CD8-positive, alpha-beta memory T cell (primary cell): ENCODE measurements at places on chromosomes 4 and X.

- DNase-seq: no peak
Measured at GRCh38 chr4:110032603-110033002, 119.9 kb downstream of the EGF start.

GRCh38 chr4:146382194-146382593 lies 139.5 kb downstream of the SLC10A7 start:
- DNase-seq: no peak

GRCh38 chr4:8191136-8191747 lies 7.8 kb upstream of the SH3TC1 start:
- DNase-seq: no peak

DNA sequence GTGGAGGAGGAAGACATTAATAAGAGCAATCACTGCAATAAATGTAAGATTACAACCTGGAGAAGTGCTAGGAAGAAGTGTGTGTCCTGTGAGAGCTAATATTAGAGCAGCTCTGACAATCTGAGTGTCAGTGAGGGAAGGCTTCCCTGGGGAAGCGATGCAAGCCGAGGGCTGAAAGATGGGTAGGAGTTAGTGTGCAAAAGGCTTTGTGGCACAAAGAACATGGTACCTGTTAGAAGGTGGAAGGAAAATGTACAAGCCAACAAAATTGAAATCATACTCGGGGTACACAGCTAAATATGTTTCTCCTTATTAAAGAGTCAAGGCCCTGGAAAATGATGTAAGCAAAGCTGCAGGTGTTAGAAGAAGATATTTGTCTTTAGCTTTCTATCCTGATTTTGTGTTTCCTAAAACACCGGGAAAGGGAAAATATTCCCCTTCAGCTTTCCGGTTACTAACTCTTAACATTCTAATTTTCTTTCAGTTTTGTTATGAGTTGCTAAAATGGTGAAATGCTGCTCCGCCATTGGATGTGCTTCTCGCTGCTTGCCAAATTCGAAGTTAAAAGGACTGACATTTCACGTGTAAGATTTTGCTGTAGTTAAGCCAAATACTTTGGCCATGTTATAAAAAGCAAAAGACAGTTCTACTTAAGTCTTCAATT lies 808 bp downstream of the THAP6 start:
- peak; percentile 28 for DNase-seq

GRCh38 chrX:134244043-134244442 lies 7.1 kb downstream of the CCDC160 start:
- no peak for DNase-seq

DNA sequence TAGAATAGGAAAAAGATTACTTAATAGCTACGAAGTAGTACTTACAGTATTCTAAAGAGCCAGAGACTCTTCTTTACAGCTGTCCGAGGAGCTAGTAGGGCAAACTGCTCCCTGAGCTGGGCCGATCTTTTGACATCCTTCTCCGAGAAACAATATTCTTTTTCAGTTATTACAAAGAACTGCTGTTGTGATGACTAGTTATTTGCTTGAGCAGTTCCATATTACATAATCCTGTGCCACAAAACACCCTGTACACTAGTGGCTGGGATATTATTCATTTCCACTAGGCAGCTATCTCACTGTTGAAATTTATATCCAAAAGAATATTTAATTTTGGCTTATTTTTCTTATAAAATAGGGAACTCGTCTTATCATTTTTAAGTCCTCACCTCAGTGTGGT lies 278.3 kb downstream of the CHIC1 start:
- DNase-seq: no peak

- DNase-seq: no peak
Measured at GRCh38 chr4:176849076-176849475, 56.4 kb upstream of the VEGFC start.

GRCh38 chrX:25011589-25012432 lies 4.0 kb downstream of the ARX start:
- no peak for DNase-seq

- no peak for DNase-seq
Measured at GRCh38 chr4:160701671-160702070, 1462.1 kb downstream of the FSTL5 start.

- no peak for DNase-seq
Measured at GRCh38 chr4:86497980-86498862, 95.9 kb upstream of the PTPN13 start.

- DNase-seq: peak; percentile 73
Measured at GRCh38 chr4:40238700-40239548, 42.1 kb downstream of the RHOH start.

DNA sequence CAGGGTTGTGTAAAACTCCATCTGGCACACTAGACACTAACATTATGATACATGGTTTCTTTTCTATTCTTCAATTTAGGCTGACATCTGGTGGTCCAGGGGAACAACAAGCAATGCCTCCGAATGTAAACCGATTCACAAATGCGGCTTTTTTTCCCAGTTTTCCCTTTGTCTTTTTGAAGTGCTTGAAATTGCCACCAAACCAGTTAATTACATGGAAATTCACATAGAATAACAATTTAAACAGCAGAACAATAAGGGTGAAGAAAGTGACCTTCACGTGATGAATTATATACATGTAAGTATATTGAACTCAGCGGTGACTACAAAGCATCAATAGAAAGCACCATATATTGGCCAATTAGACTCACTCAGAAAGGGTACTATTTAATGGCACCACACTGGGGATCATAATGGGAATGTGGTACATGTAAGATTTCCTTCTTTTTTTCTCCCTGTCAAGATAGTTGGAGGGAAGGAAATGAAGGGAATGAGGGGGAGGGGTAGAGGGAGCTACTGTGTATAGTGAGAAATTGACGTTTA lies 103.9 kb downstream of the MMRN1 start:
- no peak for DNase-seq

- no peak for DNase-seq
Measured at GRCh38 chrX:137234651-137235402, 201.0 kb upstream of the GPR101 start.

- no peak for DNase-seq
Measured at GRCh38 chrX:130705591-130705990, 197.4 kb downstream of the ENOX2 start.

DNA sequence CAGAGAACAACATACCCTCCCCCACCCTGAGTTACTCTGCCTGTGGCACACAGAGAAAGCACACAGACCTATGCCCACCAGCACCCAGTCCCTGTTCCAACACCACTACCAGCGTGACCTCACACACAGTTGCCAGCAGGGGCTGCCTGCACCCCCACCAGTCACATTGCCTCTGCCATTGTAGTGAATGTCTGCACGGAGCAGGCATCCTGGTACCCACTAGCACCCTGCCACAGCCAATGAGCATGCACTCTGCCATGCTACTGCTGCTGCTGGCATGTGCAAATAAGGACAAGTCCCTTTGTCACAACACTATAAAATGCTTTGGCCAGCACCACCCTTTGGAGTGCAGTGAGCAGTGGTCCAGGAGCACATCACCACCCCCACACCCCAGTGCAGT lies 47.1 kb downstream of the DACH2 start:
- no peak for DNase-seq

GRCh38 chr4:158313566-158313965 lies 103.3 kb downstream of the TMEM144 start:
- DNase-seq: no peak

GRCh38 chr4:25076625-25077398 lies 46.1 kb upstream of the LGI2 start:
- no peak for DNase-seq

- DNase-seq: no peak
Measured at GRCh38 chrX:32530802-32531403, 680.4 kb downstream of the DMD start.

GRCh38 chrX:31929366-31929765 lies 857.5 kb upstream of the FTHL17 start:
- no peak for DNase-seq

DNA sequence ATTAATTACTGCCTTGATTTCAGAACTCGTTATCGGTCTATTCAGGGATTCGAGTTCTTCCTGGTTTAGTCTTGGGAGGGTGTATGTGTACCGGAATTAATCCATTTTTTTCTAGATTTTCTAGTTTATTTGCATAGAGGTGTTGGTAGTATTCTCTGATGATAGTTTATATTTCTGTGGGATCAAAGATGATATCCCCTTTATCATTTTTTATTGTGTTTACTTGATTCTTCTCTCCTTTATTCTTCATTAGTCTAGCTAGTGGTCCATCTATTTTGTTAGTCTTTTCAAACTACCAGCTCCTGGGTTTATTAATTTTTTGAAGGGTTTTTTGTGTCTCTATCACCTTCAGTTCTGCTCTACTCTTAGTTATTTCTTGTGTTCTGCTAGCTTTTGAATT lies 32.1 kb downstream of the CDX4 start:
- no peak for DNase-seq

- DNase-seq: no peak
Measured at GRCh38 chr4:168475745-168476144, 4.5 kb downstream of the DDX60L start.

- DNase-seq: no peak
Measured at GRCh38 chr4:76803522-76803921, 94.4 kb downstream of the SOWAHB start.

DNA sequence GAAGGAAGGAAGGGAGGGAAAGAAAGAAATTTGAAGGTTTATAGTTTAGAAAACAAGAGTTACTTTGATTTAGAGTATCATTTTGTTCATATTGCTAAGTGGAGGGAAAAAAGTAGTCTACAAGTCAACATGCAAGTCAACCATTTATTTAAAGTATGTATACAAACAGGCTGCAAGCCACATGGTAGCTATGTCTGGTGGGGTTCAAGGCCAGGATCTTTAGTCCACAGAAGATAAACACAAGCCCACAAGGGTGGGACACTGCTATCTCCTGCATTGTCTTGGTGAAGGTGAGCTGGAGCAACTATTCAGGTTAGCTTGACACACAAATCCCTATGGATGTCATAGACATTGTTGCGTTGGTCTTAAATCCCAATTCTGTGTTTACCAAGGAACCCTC lies 71.4 kb downstream of the ABCG2 start:
- DNase-seq: no peak

GRCh38 chr4:53654300-53654758 lies 63.0 kb upstream of the LNX1 start:
- no peak for DNase-seq

DNA sequence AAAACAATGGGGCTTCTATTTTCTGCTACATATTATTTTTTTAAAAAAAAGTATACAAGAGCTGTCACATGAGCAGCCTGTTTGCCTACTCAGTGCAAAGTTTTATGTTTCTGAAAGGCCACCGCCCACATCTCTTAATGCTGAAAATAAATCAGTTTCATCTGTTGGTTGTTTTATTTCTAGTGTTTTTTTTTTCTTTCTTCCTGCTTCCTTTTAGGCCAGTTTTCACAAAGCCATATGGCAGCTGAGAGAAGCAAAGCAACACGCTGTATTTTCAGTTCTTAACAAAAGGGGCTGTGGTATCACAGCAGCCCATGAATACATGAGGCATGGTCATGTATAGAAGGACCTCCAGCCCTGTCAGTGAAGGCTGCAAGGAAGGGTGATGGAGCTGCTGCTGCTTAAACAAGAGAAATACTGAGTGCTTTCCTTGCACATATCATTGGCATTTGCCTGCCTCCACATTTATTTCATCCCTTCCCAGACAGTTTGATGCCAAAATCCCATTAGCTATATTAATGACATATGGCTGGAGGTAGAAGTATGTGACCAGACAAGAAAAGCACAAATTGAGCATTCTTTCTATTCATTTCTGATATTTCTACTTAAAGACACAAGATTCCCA lies 172.5 kb downstream of the PCDH18 start:
- DNase-seq: no peak

DNA sequence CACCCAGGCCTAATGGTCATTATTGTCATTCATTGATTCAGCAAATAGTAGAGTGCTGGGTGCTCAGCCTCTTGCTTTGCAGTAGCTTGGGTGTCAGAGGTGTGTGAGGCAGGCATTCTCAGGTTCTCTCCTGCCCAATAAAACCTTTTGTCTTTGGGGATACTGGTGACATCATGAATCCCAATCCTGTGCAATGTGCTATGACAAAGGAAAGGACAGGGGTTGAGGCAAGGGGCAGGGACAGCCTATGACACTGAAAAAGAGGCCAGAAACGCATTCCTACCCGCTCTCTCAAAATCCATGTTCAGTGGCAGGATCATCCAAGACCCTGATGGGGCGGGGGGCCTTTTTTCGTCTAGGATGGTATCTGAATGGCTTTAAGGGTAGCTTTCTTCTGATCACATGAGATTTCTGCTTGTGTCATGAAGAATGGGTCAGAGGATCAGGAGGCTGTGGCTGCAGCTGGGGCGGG lies 1.5 kb upstream of the FAM193A start:
- DNase-seq: no peak

DNA sequence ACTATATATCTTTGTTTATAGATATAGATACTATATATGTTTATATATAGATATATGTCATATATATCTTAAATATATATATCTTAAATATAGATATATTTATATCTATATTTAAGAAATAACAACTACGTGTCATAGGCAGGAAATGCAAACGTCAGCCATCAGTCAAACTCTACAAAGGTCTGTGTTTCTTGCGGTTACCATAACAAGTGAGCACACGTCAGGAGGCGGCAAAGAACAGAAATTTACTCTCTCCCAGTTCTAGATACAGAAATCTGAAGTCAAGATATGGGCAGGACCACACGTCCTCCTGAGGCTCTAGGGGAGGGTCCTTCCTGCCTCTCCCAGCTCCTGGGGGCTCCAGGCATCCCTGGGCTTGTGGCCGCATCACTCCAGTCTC lies 6.5 kb downstream of the PLCXD1 start:
- DNase-seq: no peak

DNA sequence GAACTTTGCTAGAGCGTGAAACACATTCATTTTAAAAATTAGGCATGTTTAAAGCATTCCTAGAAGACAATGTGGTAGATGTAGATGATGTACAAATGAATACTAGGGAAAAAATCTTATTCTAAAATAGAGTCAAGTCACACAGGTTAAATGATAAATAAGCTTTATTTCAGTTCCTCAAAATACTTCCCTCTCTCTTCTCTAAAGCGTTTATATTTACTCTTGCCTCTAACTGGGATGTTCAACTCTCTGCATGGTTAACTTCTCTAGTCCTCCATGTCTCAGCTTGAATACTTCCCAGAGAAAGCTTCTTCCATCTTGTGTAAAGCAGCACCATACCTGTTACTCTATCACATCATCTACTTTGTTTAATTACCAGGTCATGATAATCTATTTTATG lies 30.9 kb upstream of the GLRA3 start:
- DNase-seq: no peak

DNA sequence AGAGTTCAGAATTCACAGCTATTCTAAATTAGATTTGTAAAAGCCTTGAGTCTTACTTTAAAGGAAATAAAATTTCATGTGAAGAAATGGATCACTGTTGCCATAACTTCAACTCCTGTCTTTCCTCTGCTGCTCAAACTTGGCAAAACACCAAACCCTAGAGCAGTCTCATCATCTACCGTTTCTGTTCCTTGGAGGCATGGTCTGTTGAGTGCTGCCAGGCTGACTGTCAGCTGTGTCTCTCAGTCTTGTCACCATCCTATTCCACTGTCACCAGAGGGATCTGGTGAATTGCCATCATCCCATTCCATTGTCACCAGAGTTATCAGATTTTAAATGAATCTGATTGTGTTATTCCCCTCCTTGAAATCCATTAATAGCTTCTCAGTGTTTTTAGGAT lies 55.6 kb downstream of the STIM2 start:
- no peak for DNase-seq
